ENCODE measurements at places on chromosomes 6 and 20. TPM values are rescaled to one million over a fixed set of nuclear protein-coding genes. Genes with fewer than 3 reads are reported as not detected.

GRCh38 chr20:3081641-3082040 lies 2.9 kb downstream of the AVP start:
- DNase-seq: no peak
- no peak overlapping the region for H3K4me3 ChIP-seq
- H3K27ac ChIP-seq: no peak overlapping the region
- peaks cover 58% of the 10 kb centered on the region for H3K27me3 ChIP-seq
- peaks cover 23% of the 10 kb centered on the region for H3K4me1 ChIP-seq

The PTPN1 gene
- 59.7 TPM for total RNA-seq

- no peak for DNase-seq
- H3K36me3 ChIP-seq: no peaks in the 10 kb centered on the region
- H3K27me3 ChIP-seq: no peaks in the 10 kb centered on the region
- no peak overlapping the region for H3K27ac ChIP-seq
- no peaks in the 10 kb centered on the region for H3K4me1 ChIP-seq
Observed at GRCh38 chr20:61104232-61104631, 147.8 kb upstream of the CDH4 start.

The DNAH8 gene
- total RNA-seq: not detected

DNA sequence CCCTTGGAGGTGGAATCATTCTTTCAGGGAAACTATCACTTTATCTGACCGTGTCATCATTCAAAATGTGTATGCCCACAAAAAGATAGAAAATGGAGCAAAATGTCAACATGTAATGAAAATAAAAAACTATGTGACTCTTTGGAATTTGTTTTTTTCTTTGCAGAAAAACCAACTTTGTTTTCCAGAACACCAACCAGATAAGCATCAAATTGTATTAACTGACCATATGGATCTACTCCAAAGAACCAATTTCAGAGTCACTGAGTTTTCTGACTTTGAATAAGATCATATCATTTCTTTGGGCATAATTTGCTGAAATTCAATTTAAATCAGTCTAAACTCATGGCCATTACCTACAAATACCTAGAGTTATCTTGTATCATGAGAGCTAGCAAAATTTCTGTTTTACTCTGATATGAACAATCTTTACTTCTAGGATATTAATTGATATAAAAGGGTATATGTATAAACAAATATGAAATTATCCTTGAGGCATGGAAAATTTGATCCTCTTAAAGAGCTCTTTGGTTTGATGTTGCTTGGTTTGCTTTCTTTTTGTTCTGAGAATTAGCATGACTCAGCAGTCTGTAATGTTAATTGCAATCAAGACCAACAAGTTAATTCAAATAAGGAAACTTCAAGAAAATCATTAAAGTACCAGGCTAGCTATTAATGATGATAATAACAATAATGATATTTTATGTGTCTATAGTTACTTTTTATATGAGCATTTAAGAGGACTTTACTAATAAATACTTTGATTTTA lies 444.4 kb upstream of the MARCKS start:
- no peaks in the 10 kb centered on the region for H3K36me3 ChIP-seq
- DNase-seq: no peak
- H3K4me1 ChIP-seq: no peaks in the 10 kb centered on the region

The MLIP gene
- total RNA-seq: not detected

DNA sequence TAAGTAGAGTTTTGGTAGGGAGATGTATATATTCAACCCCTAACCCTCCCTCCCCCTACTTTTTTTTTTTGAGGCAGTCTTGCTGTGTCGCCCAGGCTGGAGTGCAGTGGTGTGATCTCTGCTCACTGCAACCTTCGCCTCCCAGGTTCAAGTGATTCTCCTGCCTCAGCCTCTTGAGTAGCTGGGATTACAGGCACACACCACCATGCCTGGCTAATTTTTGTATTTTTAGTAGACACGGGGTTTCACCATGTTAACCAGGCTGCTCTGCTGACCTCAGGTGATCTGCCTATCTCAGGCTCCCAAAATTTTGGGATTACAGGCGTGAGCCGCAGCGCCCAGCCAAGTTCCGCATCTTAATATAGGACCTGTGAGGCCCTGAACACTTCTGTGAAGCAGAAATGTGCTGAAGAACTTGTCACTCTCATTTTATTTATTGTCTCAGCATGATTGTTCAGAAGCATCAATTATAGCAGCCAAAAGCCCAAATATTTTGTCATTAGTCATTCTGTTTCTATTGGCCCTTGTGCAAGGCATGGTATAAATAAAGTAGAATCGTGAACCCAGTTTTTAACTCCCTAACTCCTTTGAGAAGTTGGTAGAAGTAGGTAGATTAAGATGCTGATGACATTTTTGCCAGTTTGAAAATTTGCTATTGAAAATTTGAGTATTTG lies 19.4 kb downstream of the DSTN start:
- H3K4me3 ChIP-seq: no peak overlapping the region
- H3K4me1 ChIP-seq: peaks cover 3% of the 10 kb centered on the region
- peaks cover 6% of the 10 kb centered on the region for H3K36me3 ChIP-seq
- no peaks in the 10 kb centered on the region for H3K27me3 ChIP-seq
- no peak overlapping the region for H3K27ac ChIP-seq

The GLO1 gene
- 69.8 TPM for total RNA-seq
